ENCODE measurements at places on chromosomes 13 and 19. TPM values are rescaled to one million over a fixed set of nuclear protein-coding genes. Genes with fewer than 3 reads are reported as not detected.

DNA sequence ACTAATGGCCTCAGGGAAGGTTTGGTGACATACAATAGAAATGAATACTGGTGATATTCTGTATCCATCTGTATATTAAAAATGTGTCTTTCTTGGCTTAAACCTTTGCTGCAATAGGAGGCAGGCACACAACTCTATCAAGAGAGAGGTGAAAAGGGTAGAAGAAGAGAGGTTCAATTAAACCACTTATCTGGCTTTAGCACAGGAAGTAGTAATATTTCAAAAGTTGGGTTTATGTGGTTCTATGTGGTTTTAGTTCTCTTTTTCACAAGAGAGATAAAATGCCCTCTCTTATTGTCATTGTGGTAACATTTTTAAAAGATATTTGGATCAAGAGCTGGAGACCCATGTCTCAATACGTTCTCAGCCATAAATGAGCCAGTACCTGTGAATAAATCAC is 146.2 kb upstream of the FNDC3A start:
- no peaks in the 10 kb centered on the region for H3K27me3 ChIP-seq
- no peak overlapping the region for H3K4me3 ChIP-seq
- no peaks in the 10 kb centered on the region for H3K36me3 ChIP-seq
- H3K4me1 ChIP-seq = no peaks in the 10 kb centered on the region
- DNase-seq = no peak
- H3K27ac ChIP-seq = no peak overlapping the region

- peak overlapping the region; percentile 97 for H3K27ac ChIP-seq
- H3K27me3 ChIP-seq = no peaks in the 10 kb centered on the region
- peak overlapping the region; percentile 71 for H3K4me3 ChIP-seq
- no peaks in the 10 kb centered on the region for H3K36me3 ChIP-seq
- DNase-seq = no peak
Measured at GRCh38 chr19:56508290-56508778, 679 bp downstream of the ZNF471 start.

GRCh38 chr13:94331281-94331680 is 148.2 kb downstream of the DCT start:
- no peaks in the 10 kb centered on the region for H3K36me3 ChIP-seq
- H3K4me3 ChIP-seq = no peak overlapping the region
- H3K4me1 ChIP-seq = no peaks in the 10 kb centered on the region
- no peaks in the 10 kb centered on the region for H3K27me3 ChIP-seq

- no peak for DNase-seq
- no peak overlapping the region for H3K4me3 ChIP-seq
- H3K27me3 ChIP-seq = peaks cover 3% of the 10 kb centered on the region
- no peak overlapping the region for H3K27ac ChIP-seq
Measured at GRCh38 chr19:33950091-33950750, 153.6 kb downstream of the KCTD15 start.

- H3K4me1 ChIP-seq = no peaks in the 10 kb centered on the region
- peak within 1 kb of the TSS; percentile 4 for H3K27ac ChIP-seq
- no peaks in the 10 kb centered on the region for H3K36me3 ChIP-seq
Measured at GRCh38 chr19:55208880-55209692, at the start of gene PTPRH. Gene PTPRH (minus strand): TSS chr19:55209501. CDS start chr19:55209433, 68 bp downstream.

DNA sequence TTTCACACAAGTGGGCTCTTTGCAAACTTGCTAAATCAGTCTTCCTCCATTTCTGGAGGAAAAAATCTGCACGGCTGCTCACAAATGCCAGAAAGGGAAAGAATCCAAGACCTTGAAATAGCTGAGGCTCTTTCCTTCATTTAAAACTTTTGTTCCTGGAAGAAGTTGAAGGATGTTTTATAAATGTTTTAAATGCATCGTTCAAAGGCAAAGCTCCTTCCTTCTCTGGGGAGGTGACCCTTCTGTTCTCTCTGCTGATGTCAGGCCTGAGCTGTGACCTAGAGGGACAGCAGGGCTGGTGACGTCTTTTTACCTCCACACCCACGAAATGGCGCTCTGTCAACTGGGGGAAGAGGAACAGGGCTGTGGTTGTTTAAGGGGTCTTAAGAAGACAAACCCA is 376.4 kb upstream of the ZNF507 start:
- no peaks in the 10 kb centered on the region for H3K4me1 ChIP-seq
- no peak for DNase-seq
- no peaks in the 10 kb centered on the region for H3K27me3 ChIP-seq
- no peaks in the 10 kb centered on the region for H3K36me3 ChIP-seq

- no peaks in the 10 kb centered on the region for H3K27me3 ChIP-seq
- no peak overlapping the region for H3K4me3 ChIP-seq
- H3K36me3 ChIP-seq = no peaks in the 10 kb centered on the region
- no peak overlapping the region for H3K27ac ChIP-seq
- DNase-seq = no peak
Measured at GRCh38 chr13:79671420-79671819, 190.5 kb downstream of the NDFIP2 start.

GRCh38 chr19:41974652-41975051 is 15.5 kb upstream of the RABAC1 start:
- no peak overlapping the region for H3K27ac ChIP-seq
- H3K36me3 ChIP-seq = no peaks in the 10 kb centered on the region
- no peak for DNase-seq
- peaks cover 3% of the 10 kb centered on the region for H3K27me3 ChIP-seq
- H3K4me1 ChIP-seq = no peaks in the 10 kb centered on the region

GRCh38 chr13:57624565-57625435 is 6.7 kb upstream of the PCDH17 start:
- no peak for DNase-seq
- H3K4me3 ChIP-seq = no peak overlapping the region
- H3K27me3 ChIP-seq = no peaks in the 10 kb centered on the region
- H3K27ac ChIP-seq = no peak overlapping the region

DNA sequence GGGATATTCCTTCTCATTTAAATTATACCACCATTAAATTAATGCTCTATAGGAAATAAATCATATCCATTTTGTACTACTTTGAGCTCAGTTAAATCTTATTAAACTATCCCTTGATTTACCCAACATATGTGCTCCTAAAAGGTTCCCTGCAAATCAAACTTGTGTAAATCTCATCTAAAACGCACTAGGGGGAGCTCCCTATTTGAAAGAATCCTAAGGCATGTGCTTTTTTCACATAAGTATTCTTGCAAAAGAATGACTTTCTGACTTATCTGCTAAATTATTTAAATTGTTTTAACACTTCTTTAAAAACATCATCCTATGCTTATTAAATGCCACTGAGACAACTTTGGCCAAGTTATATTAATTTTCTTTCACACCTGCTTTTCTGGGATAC is 7.9 kb downstream of the INTS6 start:
- no peaks in the 10 kb centered on the region for H3K4me1 ChIP-seq
- no peaks in the 10 kb centered on the region for H3K27me3 ChIP-seq
- DNase-seq = no peak
- H3K27ac ChIP-seq = no peak overlapping the region
- no peaks in the 10 kb centered on the region for H3K36me3 ChIP-seq

DNA sequence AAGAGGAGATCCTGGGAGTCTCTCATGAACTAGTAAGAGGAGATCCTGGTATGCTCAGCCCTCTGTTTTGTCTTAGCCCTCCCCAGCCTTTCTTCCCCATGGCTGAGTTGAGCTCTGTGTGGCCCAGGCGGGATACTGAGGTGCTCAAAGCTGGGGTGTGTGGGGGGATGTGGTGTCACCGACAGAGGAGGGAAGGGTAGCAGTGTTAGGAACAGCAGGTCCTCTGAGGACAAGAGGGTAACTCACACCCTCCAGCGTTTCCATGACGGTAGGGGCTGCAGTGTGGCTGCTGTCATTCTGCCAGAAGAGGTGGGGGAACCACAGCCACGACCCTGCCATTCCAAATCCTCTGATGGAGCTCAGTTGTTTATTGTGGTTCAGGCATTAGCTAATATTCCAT is 691 bp downstream of the KIR2DL4 start:
- H3K27me3 ChIP-seq = no peaks in the 10 kb centered on the region
- DNase-seq = no peak
- no peak overlapping the region for H3K27ac ChIP-seq
- H3K36me3 ChIP-seq = no peaks in the 10 kb centered on the region
- no peaks in the 10 kb centered on the region for H3K4me1 ChIP-seq

GRCh38 chr13:97354808-97355207 is 79.2 kb upstream of the RAP2A start:
- H3K4me1 ChIP-seq = no peaks in the 10 kb centered on the region
- H3K27me3 ChIP-seq = no peaks in the 10 kb centered on the region
- H3K36me3 ChIP-seq = peaks cover 6% of the 10 kb centered on the region
- no peak overlapping the region for H3K27ac ChIP-seq
- H3K4me3 ChIP-seq = no peak overlapping the region

GRCh38 chr19:52735734-52736133 is 890 bp upstream of the ZNF611 start:
- peak; percentile 80 for DNase-seq
- H3K27me3 ChIP-seq = no peaks in the 10 kb centered on the region
- H3K27ac ChIP-seq = peak overlapping the region; percentile 89
- H3K4me1 ChIP-seq = no peaks in the 10 kb centered on the region
- no peak overlapping the region for H3K4me3 ChIP-seq

DNA sequence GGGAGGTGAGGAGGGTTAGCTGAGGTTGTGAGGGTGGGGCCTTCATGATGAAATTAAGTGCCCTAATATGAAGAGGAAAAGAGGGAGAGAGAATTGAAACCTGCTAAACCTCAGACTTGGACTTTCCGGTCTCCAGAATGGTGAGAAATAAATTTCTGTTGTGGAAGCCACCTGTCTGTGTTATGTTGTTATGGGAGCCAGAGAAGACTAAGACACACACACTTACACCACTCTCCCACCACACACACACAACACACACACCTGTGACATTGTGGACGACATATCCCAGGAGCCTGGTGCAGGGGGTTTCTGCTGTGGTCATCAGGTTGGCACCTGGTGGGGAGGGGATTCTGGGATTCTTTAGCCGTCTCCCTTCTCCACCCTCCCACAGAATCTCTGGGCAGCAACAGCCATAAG is 14.0 kb downstream of the KLK4 start:
- H3K4me3 ChIP-seq = no peak overlapping the region
- no peak overlapping the region for H3K27ac ChIP-seq
- H3K27me3 ChIP-seq = peaks cover 5% of the 10 kb centered on the region

GRCh38 chr19:11088506-11089253 is 583 bp upstream of the LDLR start:
- peaks cover 7% of the 10 kb centered on the region for H3K4me1 ChIP-seq
- H3K27ac ChIP-seq = peak overlapping the region; percentile 98
- no peaks in the 10 kb centered on the region for H3K36me3 ChIP-seq
- H3K4me3 ChIP-seq = peak overlapping the region; percentile 53

GRCh38 chr19:35959040-35959967 is 23.1 kb downstream of the LRFN3 start:
- H3K27ac ChIP-seq = no peak overlapping the region
- no peak for DNase-seq
- peaks cover 44% of the 10 kb centered on the region for H3K27me3 ChIP-seq
- H3K4me1 ChIP-seq = no peaks in the 10 kb centered on the region

Gene ANGPTL8
- total RNA-seq = not detected

Gene CEACAM3
- total RNA-seq = 0.64 TPM

Gene KLF5
- total RNA-seq = 10.5 TPM

Gene ADAMTSL5
- total RNA-seq = 1.3 TPM

Gene TPTE2
- total RNA-seq = not detected

Gene SLC8A2
- total RNA-seq = 0.29 TPM

Gene SH2D3A
- total RNA-seq = 18.4 TPM

Gene ZNF835
- total RNA-seq = 8.0 TPM

Gene C19orf81
- total RNA-seq = not detected
